Stimulated activated naive CD4-positive, alpha-beta T cell (primary cell): ENCODE measurements at places on chromosomes 5 and 9.

DNA sequence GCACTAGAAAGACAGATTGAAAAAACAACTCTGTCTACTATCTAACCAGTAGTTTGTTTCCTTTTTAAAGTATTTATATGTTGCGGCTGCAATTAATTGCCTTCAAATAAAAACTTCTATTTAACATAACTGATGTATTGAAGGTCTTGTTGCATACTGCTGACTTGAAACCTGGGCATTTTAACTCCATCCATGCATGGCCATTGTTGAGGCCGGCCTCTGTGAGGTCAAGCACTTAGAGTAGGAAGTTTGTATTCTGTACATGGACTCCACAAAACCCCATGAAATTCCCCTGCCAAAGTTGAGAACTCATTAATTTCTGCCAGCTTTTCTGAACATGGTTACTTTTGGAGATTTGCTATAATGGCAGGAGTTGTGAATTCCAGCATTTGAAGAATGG is 150.6 kb downstream of the GAS1 start:
- no peak for DNase-seq

- no peak for DNase-seq
Measured at GRCh38 chr5:124783794-124784193, 37.4 kb upstream of the ZNF608 start.

GRCh38 chr5:107467137-107467932 is 203.4 kb downstream of the EFNA5 start:
- DNase-seq: no peak

GRCh38 chr9:117063721-117064471 is 351.0 kb downstream of the ASTN2 start:
- DNase-seq: no peak

- no peak for DNase-seq
Measured at GRCh38 chr5:176621661-176622079, 8.7 kb downstream of the SNCB start.

GRCh38 chr5:10681731-10682679 is 79.0 kb downstream of the DAP start:
- no peak for DNase-seq

DNA sequence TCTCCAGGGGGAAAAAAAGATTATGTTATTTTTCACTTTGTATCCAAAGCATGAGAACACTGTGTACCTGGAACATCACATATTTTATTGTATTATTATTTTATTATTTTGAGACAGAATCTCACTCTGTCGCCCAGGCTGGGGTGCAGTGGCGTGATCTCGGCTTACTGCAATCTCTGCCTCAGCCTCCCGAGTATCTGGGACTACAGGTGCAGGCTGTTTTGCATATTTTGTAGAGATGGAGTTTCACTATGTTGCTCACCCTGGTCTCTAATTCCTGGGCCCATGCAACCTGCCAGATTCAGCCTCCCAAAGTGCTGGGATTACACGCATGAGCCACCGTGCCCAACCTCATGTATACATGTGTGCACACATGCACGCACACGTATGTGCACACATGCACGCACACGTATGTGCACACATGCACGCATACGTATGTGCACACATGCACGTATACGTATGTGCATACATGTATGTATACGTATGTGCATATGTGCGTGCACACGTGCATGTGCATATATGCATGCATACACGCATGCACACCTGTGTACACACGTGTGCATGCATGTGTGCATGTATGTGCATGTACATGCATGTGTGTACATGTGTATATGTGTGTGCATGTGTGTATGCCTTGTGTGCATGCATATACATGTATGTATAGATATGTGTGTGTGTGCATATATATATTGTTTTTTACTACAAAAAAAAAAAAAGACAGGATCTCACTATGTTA is 9.5 kb upstream of the UGCG start:
- no peak for DNase-seq

- DNase-seq: no peak
Measured at GRCh38 chr9:109012009-109012875, 1.1 kb downstream of the CTNNAL1 start.

- no peak for DNase-seq
Measured at GRCh38 chr9:4147476-4148230, 152.2 kb downstream of the GLIS3 start.

DNA sequence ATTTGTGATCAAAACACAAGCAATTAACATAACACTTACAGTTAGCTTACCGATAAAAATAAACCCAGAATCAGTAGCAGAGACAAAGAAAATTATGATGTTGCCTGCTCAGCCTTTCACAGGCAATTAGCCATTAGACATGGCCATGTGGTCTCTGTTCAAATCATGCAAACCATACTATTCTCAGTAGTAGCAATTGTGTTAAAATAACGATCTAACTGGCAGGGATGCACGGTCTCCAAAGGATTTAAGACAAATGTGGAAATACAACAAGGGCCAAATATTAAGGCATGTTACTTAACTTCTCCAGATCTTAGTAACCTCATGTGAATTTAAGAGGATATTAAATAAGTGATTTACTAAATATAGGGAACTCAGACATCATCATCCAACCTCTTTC is 59.5 kb downstream of the PTBP3 start:
- DNase-seq: no peak

GRCh38 chr5:153782589-153783361 is 255.9 kb downstream of the FAM114A2 start:
- DNase-seq: no peak

DNA sequence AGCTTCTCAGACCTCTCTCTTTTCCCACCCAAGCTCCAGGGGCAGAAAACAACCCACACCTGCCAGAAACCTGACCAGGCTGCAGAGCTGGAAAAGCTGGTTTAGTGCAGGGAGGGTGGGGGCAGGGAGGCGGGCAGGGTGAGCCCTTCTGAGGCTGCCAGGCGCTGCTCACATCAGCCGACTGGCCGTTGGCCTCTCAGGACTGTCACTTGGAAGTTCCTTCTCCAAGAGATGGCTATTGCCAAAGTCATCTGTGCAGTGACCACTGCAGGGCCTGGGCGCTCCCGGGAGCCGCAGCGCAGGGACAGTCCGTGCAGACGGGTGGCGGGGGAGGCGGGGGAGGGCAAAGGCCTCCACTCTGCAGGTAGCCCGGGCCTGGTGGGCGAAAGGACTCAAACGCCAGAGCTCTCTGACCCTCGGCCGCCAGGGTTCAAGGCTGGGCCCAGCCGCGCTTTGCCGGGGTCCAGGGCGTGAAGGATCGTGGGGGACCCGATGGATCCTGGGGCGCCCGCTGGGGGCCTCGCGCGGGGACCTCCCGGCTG is 205.0 kb upstream of the IER5L start:
- no peak for DNase-seq

GRCh38 chr5:55347786-55348185 is 40.0 kb downstream of the MTREX start:
- DNase-seq: no peak

GRCh38 chr5:97923496-97923895 is 740.4 kb upstream of the RIOK2 start:
- DNase-seq: no peak

DNA sequence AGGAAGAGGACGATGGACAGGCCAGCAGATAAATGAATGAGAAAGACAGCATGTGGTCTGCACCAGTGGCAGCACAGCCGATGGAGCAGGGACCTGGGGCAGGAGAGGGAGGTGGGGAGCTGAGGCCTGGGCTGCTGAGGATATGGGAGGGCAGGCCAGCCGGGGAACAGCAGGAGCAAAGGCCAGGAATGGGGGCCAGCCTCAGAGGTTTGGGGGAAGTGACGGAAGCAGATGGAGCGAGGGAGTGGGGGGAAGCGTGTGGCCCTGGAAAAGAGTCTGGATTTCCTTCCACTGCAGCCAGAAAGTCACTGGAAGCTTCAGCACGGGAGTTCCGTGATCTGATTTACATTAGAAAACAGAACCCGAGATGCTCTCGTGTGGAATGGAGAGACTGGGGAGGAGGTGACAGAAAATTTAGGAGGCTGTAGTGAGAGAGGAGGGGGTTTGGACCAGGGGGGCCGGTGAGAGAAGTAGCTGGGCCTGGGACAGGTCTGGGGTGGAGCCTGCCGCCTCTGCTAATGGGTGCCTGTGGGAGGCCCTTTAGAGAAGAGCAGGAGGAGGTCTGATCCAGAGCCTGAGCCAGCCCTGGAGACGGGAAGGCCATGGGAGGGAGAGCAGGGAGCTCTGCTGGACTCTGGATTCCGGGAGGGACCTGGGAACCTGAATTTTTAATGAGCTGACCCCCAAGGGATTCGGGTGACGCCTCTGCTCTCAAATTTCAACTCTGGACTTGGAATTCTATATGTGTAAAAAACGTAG is 65.4 kb downstream of the TSPAN17 start:
- DNase-seq: no peak
